ENCODE measurements at places on chromosomes 16 and 17.

DNA sequence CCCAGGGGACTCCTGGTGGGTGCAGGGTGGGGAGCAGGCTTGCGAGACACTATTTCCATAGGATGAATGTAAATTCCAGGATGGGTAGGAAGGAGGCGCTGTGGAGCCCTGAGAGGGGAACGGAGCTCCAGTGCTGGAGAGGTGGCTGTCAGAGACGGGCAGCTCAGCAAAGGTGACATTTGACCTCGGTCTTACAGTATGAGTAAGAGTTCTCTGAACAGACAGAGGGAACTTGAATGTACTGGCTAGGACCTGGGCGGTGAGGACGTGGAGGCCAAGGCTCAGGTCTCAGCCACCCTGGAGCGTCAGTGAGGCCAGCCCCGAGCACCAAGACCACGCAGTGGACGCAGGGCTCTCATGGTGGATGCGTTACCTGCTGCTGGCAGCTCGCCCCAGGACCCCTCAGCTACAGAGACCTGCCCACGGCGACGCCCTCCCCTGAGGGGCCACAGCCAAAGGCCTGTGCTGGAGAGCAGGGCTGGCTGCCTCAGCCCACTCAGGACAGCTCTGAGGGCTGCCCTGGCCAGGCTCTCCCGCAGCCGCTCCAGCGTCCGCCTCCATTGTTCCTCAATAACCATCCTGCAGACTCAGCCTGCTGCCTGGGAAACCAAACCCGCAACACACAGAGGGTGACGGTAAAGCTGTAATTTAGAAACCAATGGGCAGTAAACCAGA lies 65.9 kb upstream of the TNRC6C start:
- no peak for DNase-seq

- DNase-seq = no peak
Measured at GRCh38 chr16:48596326-48596725, 13.7 kb downstream of the N4BP1 start.

DNA sequence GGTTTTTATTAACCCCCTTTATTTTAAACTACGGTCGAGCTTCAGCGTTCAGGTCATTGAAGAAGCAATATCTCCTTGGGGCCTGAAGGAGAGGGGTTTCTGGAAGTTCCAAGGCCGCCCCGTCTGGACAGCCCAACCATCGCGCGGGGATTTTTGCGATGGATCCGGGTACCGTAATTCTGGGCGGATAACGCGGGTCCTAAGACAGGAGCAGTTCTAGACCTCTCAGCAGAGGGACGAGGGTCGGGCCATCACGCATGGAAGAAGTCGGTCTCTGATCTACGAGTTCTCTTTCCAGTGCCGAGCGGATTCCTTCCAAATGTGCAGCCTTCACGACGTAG lies 3.6 kb downstream of the BORCS6 start:
- no peak for DNase-seq

- DNase-seq = no peak
Measured at GRCh38 chr17:78544881-78545755, 32.1 kb downstream of the DNAH17 start.

DNA sequence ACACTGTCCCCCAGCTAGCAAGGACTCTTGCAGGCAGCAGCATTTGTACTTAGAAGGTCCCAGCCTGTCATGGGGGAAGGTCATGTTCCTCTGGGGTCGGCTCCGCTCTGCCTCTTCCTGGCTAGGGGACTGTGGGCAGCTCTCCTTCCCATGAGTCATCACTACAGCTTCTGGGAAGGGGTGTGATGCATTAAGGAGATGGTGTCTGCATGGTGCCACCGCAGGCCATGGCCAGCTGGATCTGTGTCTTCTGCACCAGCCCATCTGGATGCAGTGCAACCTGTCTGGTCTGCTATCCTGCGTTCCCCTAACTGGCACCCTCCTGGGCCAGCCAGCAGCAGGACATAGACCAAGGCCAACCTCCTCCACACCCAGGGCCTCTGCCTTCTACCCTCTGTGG lies 6.3 kb downstream of the STARD3 start:
- DNase-seq = no peak

GRCh38 chr17:65703891-65704290 lies 142.4 kb upstream of the AXIN2 start:
- no peak for DNase-seq

DNA sequence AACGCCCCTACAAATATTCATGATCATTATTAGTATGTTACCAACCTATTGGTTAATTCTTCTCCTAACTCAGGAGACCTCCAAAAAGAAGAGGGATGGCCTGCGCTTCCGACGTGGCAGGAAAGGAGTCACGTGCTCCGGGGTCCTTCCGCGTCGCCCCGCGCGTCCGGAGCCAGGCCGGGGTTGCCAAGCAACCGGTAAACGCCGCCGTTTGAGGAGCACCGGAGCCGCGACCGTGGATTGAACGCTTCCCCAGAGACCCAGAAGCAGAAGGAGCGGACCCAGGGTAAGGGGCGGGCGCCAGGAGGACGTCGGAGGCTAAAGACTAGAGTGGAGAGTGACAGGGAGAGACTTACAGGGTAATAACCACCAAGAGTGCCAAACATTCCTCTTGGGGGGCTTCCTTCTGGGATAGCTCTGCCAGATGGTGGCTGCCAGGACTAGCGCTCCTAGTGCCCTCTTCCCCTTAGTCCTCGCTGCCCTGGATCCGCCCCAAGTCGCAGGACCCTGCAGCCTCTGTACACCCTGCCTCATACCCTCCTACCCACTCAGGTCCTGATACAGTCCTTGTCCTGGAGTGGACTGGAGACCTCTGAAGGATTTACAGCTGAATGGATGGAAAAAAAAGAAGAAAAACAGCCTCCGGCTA lies at the start of gene DNAI2:
Gene DNAI2 (plus strand): TSS at position 175 of the 649 bp plus-strand sequence. CDS start 7,584 bp downstream, outside the sequence.
- no peak for DNase-seq

GRCh38 chr17:14926526-14927122 lies 338.5 kb downstream of the PMP22 start:
- DNase-seq = no peak

GRCh38 chr17:27486741-27487140 lies 30.5 kb downstream of the KSR1 start:
- DNase-seq = no peak

- no peak for DNase-seq
Measured at GRCh38 chr16:64977206-64977920, 144.5 kb downstream of the CDH11 start.

- no peak for DNase-seq
Measured at GRCh38 chr17:81280571-81280970, 14.5 kb downstream of the SLC38A10 start.

DNA sequence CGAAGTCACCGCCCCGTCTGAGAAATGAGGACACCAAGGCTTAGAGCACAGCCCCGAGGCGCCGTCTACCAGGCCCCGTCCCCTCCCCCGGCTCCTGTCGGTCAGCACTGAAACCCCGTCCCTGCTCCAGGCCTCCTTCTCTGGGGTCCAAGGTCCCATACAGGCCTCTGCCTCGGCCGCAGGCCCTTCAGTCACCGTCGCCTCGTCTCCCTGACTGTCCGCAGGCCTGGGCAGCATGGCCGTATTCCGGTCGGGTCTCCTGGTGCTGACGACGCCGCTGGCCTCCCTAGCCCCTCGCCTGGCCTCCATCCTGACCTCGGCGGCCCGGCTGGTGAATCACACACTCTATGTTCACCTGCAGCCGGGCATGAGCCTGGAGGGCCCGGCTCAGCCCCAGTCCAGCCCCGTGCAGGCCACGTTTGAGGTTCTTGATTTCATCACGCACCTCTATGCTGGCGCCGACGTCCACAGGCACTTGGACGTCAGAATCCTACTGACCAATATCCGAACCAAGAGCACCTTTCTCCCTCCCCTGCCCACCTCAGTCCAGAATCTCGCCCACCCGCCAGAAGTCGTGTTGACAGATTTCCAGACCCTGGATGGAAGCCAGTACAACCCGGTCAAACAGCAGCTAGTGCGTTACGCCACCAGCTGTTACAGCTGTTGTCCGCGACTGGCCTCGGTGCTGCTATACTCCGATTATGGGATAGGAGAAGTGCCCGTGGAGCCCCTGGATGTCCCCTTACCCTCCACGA lies 617 bp downstream of the COASY start:
- no peak for DNase-seq

DNA sequence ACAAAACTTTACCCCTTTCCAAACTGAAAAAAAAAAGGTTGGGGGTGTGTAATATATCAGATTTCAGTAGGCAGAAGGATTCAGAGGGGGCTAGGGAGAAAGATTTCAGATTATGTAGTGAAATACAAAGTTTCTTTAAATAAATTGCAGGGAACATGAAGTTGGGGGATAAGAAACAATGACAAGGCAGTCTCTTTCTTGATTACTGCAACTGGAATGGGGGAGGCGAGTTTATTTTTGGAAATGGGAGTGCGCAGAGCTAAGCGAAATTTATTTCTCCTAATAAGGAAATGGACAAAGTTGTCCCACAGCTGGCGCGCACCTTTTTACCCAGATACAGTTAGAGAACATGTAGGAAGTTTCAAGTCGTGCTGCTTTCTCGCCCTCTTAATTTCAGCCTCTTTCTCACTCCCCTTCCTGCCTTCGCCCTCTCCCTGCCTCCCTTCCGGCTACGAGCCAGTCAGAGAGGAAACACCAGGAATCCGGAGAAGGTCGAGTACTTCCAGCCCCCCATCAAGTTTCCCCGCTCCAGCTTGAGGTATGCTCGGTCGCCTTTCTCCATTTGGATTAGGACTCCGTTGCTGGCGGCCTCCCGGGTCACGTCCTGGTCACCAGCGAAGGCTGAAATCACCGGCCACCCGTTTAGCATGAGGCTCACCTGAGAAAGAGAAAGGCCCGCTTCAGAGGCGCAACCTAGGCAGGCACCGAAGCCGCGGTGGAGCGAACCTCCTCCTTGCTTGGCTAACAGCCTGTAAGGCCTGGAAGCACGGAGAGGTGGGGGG lies 2.5 kb downstream of the CBLN1 start:
- no peak for DNase-seq

DNA sequence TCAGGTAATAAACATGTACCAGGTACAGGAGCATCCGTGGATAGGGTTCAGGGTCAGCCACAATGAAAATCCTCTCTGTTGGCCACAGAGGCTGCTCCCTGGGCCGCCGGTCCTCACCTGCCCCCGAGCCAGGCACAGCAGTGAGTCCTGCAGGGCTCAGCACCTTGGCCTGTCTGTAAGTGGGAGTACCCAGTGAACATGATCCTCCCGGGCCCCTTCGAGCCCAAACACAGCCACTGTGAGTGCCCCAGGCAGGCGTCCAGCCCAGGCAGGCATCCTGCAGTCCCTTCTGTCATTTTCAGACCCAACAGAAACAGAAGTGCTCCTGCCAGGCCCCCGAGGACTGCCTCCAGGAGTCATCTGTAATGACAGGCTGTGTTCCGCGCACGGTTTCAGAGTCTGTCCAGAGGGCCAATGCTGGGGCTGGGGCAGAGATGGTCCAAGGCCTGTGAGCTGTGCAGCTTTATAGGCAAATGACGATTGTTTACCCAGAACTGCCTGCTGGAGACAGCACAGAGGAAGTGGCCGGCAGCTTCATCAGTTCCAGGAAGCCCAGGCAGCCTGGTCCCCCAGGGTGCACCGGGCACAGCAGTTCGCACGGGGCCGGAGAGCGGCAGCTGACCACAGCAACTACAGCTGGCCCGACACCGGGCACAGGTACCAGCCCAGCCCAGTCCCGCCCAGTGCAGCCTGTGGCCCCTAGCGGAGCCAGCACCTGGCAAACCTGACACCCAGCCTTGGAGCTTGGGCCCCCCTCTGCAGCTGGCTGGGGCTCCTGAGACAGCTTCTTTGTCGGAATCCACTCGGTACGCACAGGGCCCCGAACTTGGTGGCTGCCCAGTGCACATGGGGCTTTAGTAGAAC lies 13.2 kb downstream of the SLC7A5 start:
- DNase-seq = no peak

- DNase-seq = no peak
Measured at GRCh38 chr16:15887283-15887682, 1.1 kb downstream of the CEP20 start.

DNA sequence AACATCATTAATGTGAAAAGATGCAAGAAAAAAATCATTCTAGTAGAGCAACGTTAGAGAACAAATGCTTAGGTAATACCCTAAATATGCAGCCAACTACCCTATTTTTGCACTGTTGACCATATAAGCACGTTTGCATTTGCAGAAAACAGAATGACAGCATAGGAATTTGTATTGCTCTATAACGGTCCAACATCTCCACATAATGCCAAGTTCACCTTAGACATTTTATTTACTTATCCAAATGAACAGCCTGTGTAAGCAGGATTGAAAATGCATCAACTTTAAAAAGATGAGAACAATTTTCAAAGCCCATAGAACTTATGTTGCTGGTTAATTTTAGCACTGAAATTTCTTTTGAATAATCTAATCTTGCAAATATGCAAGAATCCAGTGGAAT lies 19.1 kb upstream of the RSL1D1 start:
- DNase-seq = no peak

DNA sequence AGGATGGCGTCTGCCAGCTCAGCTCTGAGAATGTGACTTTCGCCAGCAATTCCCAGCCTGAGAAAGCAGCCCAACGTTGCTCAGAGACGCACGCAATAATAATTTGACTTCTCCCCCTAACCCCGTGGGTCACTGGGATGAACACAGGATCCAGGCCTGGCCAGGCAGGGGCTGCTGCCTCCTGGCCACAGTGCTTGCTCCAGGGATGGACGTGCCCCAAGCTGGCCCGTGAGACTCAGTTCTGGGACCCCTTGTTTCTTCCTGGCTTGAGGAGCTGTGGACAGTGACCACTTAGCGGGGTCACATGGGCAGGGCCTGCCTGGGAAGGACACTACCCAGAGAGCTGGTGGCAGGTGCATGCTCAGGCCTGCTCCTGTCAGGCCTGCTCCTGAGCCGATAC lies 13.5 kb upstream of the DPEP1 start:
- no peak for DNase-seq

DNA sequence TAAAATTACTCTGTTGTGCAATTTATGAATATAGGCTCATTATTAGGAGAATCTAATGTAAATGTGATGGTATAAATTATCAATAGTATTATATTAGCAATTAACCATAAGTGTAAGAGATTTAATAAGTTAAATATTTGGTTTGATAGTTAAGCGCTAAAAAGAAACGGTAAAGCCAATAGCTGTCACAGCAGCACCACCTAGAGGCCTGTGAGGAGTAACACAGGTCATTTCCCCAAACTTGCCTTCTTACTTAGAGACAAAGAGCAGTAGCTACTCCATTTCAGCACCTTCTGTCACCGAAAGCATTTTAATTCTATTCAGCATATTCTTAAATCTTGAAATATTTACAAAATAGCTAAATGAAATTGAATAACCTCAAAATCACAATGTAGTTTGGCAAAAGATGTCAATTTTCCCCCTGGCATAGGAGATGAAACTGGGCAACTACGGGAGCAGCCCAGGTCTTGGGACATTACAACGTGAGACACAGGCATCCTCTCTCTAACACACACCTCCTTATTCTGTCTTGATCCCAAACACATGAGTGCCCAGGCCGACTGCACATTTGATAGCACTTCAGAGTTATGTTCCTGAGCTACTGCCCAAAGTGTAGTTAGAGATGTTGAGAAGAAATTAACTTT lies 14.3 kb upstream of the DYNLRB2 start:
- peak; percentile 1 for DNase-seq

DNA sequence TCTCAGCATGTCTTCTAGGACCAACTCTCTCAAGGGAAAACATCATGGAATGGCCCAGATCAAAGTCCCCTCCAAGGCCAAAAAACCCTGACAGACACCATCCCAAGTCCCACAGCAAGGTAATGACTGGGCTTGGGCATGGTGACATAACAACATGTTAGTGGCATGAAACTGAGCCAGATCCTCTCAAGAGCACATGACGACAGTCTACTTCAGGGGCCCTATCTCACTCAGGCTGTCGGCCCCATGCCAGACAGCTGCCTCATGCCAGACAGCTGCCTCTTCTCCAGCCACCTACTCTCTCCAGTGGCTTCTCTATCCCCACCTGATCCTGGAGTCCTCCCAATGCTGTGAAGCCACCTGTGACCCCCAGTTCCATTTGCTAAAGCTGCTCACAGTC lies 18.4 kb downstream of the HSD11B2 start:
- DNase-seq = no peak

- no peak for DNase-seq
Measured at GRCh38 chr17:20096430-20096829, 87.3 kb downstream of the SPECC1 start.
